Stimulated activated CD4-positive, alpha-beta T cell treated with anti-CD3 and anti-CD28 coated beads, TNF-alpha, amount 100 ng/mL, for 4 hours (primary cell): ENCODE measurements at places on chromosomes 12 and 14.

- DNase-seq, result no peak
Measured at GRCh38 chr14:104676694-104677511, 12.5 kb upstream of the INF2 start.

DNA sequence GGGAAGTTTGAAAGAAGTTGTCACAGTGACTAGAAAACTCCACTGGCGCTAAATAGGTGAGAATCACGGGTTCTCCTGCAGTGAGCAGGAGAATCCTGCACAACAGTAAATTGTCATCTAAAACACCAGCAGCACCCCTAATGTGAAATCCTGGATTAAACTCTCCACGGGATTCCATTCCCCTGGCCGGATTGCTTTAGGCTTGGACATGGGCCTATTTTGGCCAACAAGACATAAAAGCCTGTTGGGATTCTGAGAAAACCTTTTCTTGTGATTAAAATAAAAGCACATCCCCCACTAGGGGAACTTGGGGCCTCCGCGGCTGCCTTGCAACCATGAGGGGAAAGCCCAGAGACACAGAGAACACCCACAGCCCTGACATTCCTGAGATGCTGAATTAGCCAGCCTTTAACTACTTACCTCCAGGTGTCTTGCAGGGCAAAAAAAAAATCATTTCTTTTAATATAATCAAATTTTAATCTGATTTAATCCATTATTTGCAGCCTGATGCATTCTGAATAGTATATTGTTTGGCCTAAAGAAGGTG lies 21.0 kb upstream of the TSPAN11 start:
- no peak for DNase-seq

DNA sequence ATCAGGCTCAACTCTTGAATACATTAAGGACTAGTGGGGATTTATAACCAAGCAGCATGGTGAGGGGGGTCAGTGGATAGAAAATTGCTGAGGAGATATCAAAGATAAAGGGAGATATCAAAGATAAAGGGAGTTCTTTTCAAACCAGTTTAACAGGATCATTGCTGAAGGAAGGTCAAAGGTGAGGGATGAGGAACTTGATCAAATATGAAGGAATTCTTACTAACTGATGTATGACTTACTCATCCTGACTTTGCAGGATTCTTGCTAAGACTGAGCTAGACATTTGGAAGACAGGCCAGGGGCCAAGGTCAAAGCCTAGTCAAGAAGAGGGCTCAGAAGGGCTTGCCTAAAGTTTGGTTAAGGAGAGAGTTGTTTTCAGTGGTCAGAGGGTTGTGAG lies 4.8 kb downstream of the ABHD4 start:
- no peak for DNase-seq

- no peak for DNase-seq
Measured at GRCh38 chr12:46108721-46109120, 118.3 kb upstream of the SCAF11 start.

GRCh38 chr12:100795800-100796179 lies 1.2 kb downstream of the ANO4 start:
- no peak for DNase-seq

- no peak for DNase-seq
Measured at GRCh38 chr14:56115976-56116893, 2.0 kb upstream of the PELI2 start.

- DNase-seq, result no peak
Measured at GRCh38 chr12:53063708-53064612, 14.1 kb downstream of the TNS2 start.

- DNase-seq, result no peak
Measured at GRCh38 chr14:63435838-63436237, 107.3 kb downstream of the PPP2R5E start.

DNA sequence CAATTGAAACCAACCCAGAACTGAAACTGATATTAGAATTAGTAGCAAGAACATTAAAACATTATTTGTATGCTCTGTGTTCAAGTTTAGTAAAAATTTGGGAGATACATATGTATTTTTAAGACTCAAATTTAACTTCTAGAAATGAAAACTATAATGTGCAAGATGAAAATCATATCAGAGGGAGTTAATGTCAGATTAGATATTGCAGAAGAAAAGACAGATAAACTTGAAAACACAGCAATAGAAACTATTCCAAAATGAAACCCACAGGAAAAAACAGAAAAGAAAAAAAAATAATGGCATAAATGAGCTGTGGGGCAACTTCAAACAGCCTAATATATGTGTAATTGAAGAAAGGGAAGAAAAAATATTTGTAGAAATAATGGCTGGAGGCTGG lies 134.9 kb downstream of the DPF3 start:
- no peak for DNase-seq

DNA sequence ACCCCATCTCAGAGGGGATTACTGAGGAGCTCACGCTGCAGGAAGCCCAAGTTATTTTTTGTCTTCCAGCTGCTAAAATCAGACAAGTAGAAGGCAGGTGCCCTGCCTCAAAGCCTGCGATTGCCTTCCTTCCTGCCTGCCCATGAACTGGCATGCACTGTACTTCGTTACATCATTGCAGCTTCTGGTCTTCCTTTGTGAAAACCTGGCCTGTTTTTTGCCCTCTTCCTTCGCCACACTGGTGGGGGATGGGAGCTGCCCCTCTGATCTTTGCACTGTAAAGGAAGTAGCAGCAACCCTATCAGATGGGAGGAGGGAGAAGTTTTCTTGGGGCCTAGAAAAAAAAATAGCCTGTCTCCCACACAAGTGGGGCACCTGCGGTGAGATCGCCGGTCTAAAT lies 1098.7 kb downstream of the BCL11B start:
- no peak for DNase-seq

- DNase-seq, result no peak
Measured at GRCh38 chr14:38944691-38945090, 158.3 kb downstream of the SEC23A start.

DNA sequence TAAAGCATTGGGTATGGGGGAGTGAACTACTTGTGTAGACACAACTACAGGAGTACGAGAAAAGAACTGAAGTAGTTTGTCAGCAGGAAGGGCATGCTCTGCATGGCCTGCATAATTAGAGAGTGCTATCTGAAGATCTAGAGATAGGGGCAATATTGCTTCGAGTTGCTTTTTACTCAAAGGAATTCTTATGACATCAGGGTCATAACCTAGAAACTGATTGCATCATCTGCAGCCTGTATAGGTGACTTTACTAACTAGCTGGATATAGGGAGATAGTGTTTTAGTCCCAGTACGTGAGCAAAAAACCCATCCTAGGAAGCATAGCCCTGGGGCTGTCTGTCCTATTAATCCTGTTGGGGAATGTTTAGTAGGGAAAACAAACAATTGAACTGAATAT lies 39.8 kb downstream of the TMTC3 start:
- no peak for DNase-seq

DNA sequence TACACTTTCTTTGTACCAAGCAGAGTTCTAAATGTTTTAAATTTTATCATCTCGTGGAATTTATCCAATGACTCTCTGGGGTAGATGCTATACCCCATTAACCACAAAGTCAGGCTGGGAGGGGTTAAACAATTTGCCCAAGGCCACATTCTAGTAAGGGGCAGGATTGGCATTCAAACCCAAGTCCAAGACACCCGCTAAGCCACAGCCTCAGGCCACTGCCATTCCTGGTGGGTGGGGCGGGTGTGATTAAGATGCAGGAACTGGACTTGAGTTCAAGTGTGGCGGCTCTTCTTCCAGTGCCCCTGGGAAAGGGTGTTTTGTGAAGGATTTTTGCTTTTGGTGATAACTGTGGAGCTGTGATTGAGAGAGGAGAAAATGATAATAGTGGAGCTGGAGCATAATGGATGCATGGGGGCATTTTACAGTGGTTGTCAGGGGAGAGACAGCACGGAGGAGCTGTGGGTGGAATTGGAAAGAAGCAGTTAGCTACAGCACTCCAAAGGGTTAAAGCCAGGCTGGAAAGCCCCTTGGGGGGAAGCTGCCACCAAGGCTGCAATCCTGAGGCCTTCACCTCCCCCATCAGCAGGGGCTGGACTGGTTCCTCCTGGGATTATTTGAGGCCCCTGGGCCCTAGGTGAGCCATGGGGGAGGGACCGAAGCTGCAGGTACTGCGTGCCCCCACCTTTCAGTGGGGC lies 1.0 kb upstream of the VRTN start:
- DNase-seq, result no peak

DNA sequence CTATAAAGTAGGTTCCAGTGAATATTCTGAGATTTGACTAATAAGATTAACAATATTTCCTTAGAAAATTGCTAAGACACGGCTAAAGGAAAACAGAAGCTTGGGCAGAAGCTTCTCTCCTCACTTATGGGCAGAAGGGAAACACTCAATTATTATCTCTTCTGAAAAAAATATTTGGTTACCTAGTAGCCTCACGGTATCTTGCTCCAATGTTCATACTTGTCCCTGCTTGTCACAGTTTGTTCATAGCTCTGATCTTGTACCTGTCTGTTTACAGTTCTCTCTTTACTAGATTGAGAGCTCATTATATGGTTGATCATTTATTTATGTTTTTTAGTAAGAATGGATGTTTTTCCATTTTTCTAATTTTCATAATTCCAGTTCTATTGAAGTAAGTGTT lies 458.0 kb upstream of the ATP2B1 start:
- no peak for DNase-seq

DNA sequence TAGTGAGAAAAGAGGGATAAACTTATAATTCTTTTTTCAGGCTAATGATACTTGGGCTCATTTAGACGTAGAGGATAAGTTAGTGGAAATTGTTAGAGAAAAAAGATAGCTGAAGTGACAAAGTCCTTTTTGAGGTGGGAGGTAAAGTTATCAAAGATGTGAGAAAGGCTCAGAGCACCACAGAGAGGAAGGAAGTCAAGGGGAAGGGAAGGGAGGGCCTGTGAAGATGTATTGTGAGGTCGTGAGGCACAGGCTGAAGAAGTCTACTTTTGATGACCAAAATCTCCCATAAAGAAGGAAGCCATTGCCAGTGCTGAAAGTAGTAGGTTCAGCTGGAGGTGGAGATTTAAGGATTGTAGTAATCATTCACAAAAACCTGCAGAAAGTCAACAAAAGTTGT lies 19.4 kb upstream of the PTGDR start:
- no peak for DNase-seq

DNA sequence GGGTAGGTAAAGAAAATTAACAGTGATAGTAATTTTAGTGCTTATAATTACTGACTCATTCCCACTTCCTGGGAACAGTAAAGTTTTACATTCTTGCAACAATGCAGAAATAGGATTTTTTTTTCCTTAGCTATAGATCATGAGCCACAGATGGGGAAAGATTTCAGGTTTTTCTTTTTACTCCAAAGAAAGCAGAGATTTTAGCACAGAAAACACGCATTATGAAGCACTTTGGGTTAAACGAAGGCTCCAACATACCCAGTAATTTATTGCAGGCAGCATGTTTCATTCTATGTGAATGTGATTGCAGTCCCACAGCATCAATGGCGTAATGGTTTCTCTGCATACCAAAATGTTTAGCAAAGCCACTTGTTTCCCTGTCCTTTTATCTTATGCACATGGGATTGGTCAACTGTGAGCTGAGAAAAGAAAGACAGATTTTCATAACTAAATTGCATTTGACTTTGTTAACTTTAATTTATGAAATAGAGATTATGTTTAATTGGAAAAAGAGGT lies 124.6 kb upstream of the E2F7 start:
- no peak for DNase-seq

- DNase-seq, result no peak
Measured at GRCh38 chr12:43287706-43288383, 264.2 kb downstream of the ADAMTS20 start.

DNA sequence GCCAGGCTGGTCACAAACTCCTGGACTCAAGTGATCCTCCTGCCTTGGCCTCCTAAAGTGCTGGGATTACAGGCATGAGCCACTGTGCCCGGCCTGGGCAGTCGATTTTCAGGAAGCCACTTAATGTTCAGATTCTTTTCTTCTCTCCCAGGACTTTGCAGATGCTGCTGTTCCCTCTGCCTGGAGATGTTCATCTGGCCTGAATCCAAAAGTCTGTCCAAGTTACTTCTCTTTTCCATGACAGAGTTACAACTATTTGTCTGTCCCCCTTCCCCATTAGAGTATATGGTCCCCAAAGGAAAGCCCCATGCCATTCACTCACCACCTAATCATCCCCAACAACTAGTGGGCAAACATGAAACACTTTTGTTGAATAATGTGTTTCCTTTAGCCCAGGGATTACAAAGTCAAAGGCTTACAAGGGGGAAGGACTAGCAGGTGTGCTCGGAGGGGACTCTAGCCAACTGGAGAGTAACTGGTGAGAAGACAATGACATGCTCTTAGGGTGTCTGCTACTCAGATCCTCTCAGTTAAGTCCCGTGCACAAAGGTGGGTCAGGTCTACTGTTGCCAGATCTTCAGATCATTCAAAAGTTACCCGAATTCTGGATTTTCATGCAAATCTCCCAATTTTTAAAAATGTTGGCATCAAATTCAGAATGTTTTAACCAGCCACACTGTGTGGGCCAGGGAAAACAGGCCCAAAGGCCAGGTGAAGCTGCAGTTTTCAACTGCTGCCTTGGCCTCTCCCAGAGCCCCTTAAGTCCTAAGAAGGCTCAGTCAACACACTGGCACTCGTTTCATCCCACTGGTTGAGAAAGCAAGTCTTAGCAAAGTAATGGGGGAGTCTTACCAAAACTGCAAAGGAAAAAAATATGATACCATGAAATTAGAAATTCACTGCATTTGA lies 29.6 kb downstream of the NUDT4 start:
- no peak for DNase-seq

- DNase-seq, result no peak
Measured at GRCh38 chr14:29716150-29716549, 211.5 kb downstream of the PRKD1 start.

DNA sequence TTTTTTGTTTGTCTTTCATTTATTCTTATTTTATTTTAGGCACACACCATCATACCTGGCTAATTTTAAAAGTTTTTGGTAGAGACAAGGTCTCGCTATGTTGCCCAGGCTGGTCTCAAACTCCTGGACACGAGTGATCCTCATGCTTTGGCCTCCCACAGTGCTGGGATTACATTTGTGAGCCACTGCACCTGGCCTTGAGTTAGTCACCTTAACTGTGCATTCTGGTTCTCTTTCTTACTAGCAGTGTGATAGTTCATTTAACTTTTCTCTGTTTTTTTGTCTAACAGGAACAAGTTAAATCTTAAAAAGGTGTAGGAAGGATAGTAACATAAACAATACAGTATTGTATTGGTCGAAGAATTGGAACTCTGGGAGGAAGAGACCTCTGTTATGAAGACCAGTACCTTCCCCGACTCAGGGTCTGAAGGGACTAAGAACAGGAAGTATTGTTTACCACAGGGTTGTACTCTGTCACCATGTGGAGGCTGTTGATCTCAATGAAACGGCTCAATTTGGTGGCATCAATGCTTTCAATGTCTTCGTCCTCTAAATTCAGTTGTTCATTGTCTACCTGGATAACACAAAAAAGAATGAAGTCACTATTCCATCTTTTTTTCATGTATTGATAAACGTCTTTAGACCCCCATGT lies 17.7 kb downstream of the ERP27 start:
- no peak for DNase-seq

DNA sequence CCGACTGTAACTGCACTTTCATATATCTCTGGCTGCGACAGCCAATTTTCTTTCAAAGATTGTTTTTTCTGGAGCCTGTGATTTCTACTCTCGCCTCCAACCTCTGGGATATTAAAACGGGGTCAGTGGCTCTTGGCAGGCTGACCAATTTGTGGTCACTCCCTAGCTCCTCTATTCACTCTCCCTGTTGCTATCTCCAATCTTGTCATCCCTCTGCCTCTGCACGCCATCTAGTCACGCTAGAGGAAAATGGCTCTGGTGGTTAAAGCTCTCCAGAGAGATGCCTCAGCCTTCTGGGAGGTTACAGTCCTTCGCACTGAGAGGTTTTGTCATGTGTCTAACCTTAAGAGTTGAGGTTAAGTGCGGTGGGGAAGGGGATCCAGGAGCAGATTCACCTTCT lies 59.8 kb upstream of the CISTR start:
- DNase-seq, result no peak
